Fibroblast of skin of back (primary cell): ENCODE measurements at places on chromosomes 4 and X.
A peak's percentile ranks its signal among the peaks of the same experiment; 100 is the strongest.

- DNase-seq: no peak
Observed at GRCh38 chrX:24002167-24002566, 24.8 kb downstream of the KLHL15 start.

DNA sequence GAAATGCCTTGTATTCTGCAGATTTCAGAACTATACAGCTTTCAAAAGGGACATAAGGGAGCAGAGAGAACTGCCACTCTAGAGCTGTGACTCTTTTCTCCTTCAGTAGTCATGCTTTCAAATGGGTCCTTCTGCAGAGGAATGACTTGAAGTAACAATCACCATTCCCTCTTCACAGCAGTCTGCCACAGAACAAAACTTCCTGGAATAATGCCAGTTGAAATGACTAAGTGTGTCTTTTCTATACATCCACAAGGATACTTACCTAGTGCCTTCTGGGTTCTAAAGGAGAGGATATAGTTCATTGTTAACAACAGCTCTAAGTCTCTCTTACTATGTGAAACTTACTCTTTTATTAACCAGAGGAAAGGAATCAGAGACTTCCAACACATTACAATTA is 515.4 kb upstream of the ATOH1 start:
- peak; percentile 79 for DNase-seq

DNA sequence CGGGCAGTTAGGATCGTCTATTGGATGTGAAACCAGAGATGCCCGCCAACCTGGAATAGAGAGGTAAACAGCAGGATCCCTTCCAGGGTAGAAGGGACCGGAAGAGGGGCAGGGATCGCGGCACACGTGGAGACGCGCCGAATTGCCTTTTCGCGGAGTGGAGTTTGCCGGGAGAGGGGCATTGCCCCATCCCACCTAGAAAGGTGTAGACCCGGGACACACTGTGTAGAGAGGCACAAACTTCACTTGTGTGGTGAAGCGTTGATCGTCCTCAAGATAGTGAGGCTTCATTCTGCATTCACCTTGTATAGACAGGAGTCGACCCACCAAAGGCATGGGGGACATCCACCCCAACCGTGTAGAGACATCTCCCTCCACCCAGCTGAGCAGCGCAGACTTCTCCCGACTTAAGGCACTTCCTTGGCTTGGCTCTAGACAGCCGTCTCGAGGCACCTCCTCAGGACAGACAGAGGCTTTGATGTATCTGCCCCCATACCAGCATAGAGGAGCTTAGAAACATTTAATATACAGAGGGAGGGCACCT is 410 bp downstream of the GNL3L start:
- DNase-seq: no peak

- DNase-seq: peak; percentile 32
Observed at GRCh38 chr4:169407217-169407845, 136.6 kb upstream of the SH3RF1 start.

GRCh38 chr4:182248295-182248694 is 5.1 kb downstream of the TENM3 start:
- DNase-seq: no peak

DNA sequence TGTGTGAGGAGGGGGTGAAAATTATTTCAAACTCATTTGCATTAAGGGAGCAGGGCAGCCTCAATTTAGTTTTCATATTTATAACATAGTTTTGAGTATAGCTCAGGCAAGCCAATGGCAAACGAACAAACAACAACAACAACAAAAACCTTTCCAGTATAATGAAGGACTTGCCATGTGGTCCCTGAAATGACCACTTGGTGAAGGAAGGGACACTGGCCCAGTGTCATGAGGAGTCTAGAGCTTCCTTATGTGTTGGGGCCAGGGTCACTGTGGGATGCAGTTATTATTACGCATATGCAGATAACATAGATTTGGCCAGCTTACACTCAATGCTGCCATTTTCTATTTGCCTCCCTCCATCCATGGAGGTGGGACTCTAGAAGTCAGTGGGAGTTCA is 23.3 kb downstream of the NKX3-2 start:
- no peak for DNase-seq

- no peak for DNase-seq
Observed at GRCh38 chr4:13126976-13127910, 356.9 kb downstream of the RAB28 start.
